Activated T-helper 2 cell treated with anti-CD3 and anti-CD28 coated beads, Interferon-gamma antibody, Interleukin-2, Interleukin-4, amounts not matched to agents 10 μg/mL and 5 μg/mL and 100 μg/mL, durations not matched to agents 14 hours and 24 hours and 36 hours (primary cell): ENCODE measurements at places on chromosomes 13 and 19.

GRCh38 chr13:106033659-106034058 is 501.8 kb downstream of the EFNB2 start:
- DNase-seq = no peak
- no peak overlapping the region for H3K27ac ChIP-seq
- no peaks in the 10 kb centered on the region for H3K36me3 ChIP-seq
- H3K4me1 ChIP-seq = no peaks in the 10 kb centered on the region

DNA sequence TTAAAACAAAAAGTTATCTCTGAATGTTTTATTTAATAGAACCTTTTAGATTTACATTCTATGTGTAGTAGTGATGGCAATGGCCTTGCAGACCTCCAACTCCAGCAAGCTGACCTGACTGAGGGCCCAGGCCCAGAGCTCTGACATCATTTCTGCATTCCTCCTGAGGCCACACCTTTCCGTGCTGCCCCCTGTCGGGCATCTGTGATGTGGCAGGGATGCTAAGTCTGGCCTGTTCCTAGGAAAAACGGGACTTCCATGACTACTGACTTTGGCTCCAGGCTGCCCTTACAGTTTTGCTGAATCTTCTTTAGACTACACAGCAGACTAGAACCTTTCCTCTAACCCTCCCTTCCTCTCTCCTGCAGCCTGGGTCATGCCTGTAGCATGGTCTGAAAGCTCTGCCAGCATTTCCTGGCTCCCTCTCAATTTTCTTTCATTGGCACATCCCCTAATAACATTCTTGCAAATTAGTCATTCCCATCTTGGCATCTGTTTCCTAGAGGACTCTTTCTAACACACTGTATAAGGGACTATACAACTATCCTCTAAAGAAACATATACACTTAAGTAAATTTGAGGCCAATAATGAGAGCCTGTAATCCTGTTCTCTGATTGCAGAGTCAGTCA is 249.1 kb downstream of the GPC5 start:
- no peak overlapping the region for H3K27ac ChIP-seq
- no peaks in the 10 kb centered on the region for H3K4me1 ChIP-seq
- no peaks in the 10 kb centered on the region for H3K27me3 ChIP-seq
- no peak for DNase-seq

- H3K27me3 ChIP-seq = no peaks in the 10 kb centered on the region
- no peak overlapping the region for H3K4me3 ChIP-seq
- DNase-seq = no peak
- peaks cover 94% of the 10 kb centered on the region for H3K36me3 ChIP-seq
These were observed 26.0 kb downstream of the MED4 start for GRCh38 chr13:48068952-48069351.

DNA sequence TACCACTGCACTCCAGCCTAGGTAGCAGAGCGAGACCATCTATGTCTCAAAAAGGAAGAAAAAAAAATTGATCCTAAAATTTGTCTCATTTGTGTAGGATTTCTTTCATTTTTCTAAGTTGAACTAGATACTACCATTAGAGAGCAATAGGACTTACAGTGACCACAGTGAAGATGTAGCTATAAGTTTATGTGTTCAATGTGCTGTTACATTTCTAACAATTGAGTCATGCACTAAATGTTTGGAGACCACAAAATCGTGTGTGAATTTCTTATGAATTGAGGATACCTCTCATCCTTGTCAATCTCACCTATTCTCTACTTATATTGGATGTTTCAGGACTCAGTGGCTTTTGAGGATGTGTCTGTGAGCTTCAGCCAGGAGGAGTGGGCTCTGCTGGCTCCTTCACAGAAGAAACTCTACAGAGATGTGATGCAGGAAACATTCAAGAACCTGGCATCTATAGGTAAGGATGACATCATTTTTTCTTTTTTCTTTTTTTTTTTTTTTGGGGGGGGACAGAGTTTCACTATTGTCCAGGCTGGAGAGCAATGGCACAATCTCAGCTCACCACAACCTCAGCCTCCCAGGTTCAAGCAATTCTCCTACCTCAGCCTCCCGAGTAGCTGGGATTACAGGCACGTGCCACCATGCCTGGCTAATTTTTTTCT is 12.8 kb downstream of the ZNF791 start:
- no peaks in the 10 kb centered on the region for H3K27me3 ChIP-seq
- peaks cover 74% of the 10 kb centered on the region for H3K36me3 ChIP-seq
- no peaks in the 10 kb centered on the region for H3K4me1 ChIP-seq
- no peak for DNase-seq
- H3K4me3 ChIP-seq = no peak overlapping the region
- H3K27ac ChIP-seq = no peak overlapping the region

GRCh38 chr13:27419328-27419727 is 5.1 kb upstream of the GTF3A start:
- DNase-seq = no peak
- peaks cover 8% of the 10 kb centered on the region for H3K27me3 ChIP-seq
- no peak overlapping the region for H3K27ac ChIP-seq
- no peak overlapping the region for H3K4me3 ChIP-seq
- H3K4me1 ChIP-seq = peaks cover 14% of the 10 kb centered on the region

GRCh38 chr19:34692549-34692948 is 15.1 kb downstream of the ZNF302 start:
- H3K27ac ChIP-seq = no peak overlapping the region
- H3K36me3 ChIP-seq = no peaks in the 10 kb centered on the region
- H3K4me1 ChIP-seq = no peaks in the 10 kb centered on the region
- no peak overlapping the region for H3K4me3 ChIP-seq

DNA sequence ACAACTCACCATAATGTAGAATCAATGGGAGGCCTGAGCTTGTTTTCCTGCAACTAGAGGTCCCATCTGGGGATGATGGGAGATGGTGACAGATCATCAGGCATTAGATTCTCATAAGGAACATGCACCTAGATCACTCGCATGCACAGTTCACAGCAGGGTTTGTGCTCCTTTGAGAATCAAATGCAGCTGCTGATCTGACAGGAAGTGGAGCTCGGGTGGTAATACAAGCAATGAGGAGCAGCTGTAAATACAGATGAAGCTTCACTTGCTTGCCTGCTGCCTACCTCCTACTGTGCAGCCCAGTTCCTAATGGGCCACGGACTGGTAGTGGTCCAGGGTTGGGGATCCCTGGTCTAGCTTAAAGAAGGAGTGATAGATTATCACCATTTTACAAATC is 33.0 kb downstream of the KPNA3 start:
- peak overlapping the region; percentile 19 for H3K27ac ChIP-seq
- DNase-seq = no peak
- peaks cover 32% of the 10 kb centered on the region for H3K36me3 ChIP-seq
- no peaks in the 10 kb centered on the region for H3K27me3 ChIP-seq
- H3K4me3 ChIP-seq = no peak overlapping the region

DNA sequence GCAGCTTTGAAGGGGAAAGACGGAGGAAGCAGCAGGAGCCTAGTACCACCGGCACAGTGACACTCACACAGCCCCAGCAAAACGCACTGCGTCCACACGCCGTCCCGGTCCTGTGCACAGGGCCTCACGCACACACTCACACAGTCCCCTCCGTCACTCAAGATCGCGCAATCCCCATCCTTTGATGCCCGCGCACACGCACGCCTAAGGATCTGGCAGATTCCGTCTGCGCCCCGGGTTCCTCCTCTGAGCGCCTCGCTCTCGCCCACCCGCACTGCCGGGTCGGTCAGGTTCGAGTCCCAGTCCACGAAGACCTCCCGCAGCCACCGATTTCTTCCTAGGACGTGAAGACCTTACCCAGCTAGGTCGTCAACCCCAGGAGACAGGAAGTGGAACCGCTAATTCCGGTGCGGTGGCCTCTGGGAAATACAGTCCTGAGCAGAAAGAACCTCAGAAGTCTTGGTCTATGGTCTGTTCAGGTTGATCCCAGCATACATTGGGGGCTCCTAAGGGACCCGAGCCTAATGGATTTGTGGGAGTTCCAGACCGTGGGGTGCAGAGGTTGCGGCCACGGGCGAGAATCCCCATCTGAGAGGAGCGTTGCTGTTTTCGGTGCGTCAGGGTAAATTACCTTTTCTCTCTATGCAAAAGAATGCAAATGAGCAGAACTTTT is at the start of gene ZNF780B:
Gene ZNF780B (minus strand): TSS at position 400 of the 673 bp plus-strand sequence. CDS start 5,899 bp downstream, outside the sequence.
- DNase-seq = peak; percentile 67
- H3K36me3 ChIP-seq = peaks cover 47% of the 10 kb centered on the region
- peak within 1 kb of the TSS; percentile 95 for H3K27ac ChIP-seq
- peak within 1 kb of the TSS; percentile 99 for H3K4me3 ChIP-seq

- no peaks in the 10 kb centered on the region for H3K27me3 ChIP-seq
- DNase-seq = no peak
- no peaks in the 10 kb centered on the region for H3K4me1 ChIP-seq
- H3K36me3 ChIP-seq = peaks cover 22% of the 10 kb centered on the region
- no peak overlapping the region for H3K27ac ChIP-seq
These were observed 92.1 kb downstream of the ABCC4 start for GRCh38 chr13:95209109-95209508.

DNA sequence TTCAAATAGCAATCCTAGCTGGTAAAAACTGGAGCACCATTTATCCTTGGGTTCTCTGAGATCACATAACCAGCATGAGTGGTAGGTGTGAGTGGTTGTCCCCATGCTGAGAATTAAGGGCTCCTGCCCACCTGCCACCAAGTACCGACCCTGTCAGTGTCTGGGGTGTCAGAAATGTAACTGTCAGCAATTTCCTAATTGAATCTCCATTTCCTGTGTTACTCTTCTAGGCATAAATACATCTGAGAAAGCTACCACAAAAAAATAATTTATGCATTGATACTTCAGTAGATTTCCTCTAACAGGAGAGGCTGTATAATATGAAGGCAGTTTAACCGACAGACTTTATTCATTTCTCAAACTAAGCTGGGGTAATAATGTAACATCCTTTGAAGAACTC is 25.1 kb downstream of the CPB2 start:
- H3K4me1 ChIP-seq = peaks cover 5% of the 10 kb centered on the region
- H3K36me3 ChIP-seq = no peaks in the 10 kb centered on the region
- peaks cover 21% of the 10 kb centered on the region for H3K27me3 ChIP-seq
- no peak overlapping the region for H3K4me3 ChIP-seq
- DNase-seq = no peak

DNA sequence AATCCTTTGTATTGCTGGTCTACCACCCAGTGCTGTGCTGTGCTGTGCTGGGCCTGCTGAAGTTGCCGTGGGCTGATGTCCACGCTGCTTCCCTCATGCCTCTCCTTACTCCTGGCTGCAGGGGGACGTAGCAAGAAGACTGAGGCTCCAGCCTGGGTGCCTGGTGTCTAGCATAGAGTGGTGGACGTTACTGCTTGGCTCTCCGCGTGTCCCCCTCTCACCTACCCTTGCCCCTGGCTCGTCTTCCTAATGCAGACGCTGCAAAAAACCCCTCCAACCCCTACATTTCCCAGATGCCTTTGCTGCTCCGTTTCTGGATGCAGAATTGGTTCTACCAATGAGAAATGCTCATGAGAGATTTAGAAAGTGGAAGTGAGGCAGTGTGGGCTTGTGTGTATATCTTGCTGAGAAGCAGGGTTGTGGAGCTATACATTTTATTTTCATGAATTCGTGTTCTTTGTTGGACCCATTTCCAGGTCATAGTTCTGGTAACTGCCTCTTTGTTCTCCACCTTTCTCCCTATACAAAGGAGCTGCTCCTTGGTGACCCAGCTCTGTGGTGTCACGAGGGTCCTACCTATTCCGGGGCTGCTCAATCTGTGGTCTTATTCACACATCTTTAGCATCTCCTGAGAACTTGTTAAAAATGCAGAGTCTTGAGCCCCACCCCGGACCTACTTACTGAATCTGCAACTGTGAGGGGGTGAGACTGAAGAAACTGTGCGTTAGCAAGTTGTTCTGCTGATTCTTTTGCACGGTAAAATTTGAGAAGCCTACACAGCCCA is 7.9 kb upstream of the DENND1C start:
- DNase-seq = no peak
- peak overlapping the region; percentile 83 for H3K27ac ChIP-seq
- no peaks in the 10 kb centered on the region for H3K27me3 ChIP-seq
- peak overlapping the region; percentile 53 for H3K4me3 ChIP-seq
- no peaks in the 10 kb centered on the region for H3K36me3 ChIP-seq

DNA sequence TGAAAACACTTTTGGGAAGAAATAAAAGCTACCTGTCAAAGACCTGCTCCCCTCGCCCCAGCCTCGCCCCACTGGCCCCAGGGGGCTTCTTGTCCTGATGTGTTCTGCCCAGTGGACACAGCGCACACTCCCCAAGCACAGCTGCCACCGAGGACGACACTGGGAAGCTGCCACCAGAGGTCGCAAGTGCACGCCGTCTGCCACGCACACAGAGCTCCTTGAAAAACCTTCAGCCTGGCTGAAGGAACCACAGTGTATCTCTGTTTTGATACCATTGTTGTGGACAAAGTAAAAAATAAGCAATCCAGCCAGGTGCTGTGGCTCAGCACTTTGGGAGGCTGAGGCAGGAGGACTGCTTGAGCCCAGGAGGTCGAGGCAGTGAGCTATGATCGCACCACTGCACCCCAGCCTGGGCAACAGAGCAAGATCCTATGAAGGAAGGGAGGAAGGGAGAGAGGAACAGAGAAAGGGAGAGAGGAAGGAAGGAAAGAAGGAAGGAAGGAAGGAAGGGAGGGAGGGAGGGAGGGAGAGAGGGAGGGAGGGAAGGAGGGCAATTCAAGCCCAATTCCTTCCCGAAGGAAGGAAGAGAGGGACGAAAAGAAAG is 57.3 kb downstream of the CEBPG start:
- H3K4me3 ChIP-seq = no peak overlapping the region
- no peak overlapping the region for H3K27ac ChIP-seq
- H3K36me3 ChIP-seq = no peaks in the 10 kb centered on the region
- H3K27me3 ChIP-seq = no peaks in the 10 kb centered on the region
- DNase-seq = peak; percentile 40
- H3K4me1 ChIP-seq = peaks cover 2% of the 10 kb centered on the region

DNA sequence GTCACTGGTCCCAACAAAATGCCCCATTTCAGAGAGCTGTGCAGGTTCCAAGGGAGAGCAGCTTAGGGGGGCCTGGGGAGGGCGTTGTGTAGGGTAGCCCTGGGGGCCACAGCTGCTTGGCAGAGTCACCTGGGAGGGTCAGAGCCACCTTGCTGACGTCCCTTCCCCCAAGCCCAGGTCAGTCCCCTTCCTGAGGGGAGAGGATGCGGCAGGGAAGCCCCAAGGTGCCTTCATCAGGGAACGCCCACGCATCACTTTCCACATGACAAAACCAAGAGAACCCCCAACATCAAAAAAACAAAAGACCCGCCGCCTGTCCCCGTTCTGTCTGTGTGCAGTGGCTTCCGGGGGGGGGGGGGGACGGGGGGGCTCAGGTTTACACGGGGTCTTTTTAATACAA is 5.3 kb upstream of the UQCR11 start:
- no peaks in the 10 kb centered on the region for H3K27me3 ChIP-seq
- peaks cover 42% of the 10 kb centered on the region for H3K36me3 ChIP-seq

GRCh38 chr19:53870485-53870844 is 2.8 kb downstream of the MYADM start:
- no peak for DNase-seq
- peaks cover 51% of the 10 kb centered on the region for H3K4me1 ChIP-seq
- peaks cover 35% of the 10 kb centered on the region for H3K36me3 ChIP-seq

DNA sequence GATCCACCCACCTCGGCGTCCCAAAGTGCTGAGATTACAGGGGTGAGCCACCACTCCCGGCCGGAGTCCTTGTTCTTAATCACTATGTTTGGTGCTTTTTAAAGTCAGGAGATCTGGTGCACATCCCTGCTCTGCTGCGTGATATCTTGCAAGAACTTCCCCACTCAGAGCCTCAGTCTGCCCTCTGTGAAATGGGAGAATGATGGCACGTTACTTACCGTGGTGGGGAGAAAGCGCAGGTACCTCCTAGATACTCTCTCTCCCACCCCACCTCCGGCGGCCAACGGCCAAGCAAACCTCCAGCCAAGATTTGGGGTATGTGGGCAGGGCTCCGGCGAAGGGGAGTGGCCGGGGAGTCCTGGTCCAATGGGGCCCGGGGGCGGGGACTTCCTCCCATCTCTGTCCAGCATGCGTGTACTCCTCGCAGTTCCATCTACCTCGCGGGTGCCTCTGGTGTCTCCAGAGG is at the start of gene RYR1:
Gene RYR1 (plus strand): TSS at position 424 of the 466 bp plus-strand sequence. CDS start 139 bp downstream, outside the sequence.
- peak within 1 kb of the TSS; percentile 79 for H3K4me3 ChIP-seq
- H3K27ac ChIP-seq = no peak within 1 kb of the TSS
- no peaks in the 10 kb centered on the region for H3K36me3 ChIP-seq
- peaks cover 4% of the 10 kb centered on the region for H3K27me3 ChIP-seq
- DNase-seq = peak; percentile 60
